Stimulated activated CD8-positive, alpha-beta memory T cell treated with anti-CD3 and anti-CD28 coated beads, Interleukin-4, amount 100 ng/mL, for 1 hour (primary cell): ENCODE measurements at places on chromosomes 4 and X.

- no peak for DNase-seq
Observed at GRCh38 chrX:2712428-2712827, 21.3 kb downstream of the CD99 start.

GRCh38 chr4:123936621-123937043 lies 540.0 kb downstream of the SPRY1 start:
- no peak for DNase-seq

DNA sequence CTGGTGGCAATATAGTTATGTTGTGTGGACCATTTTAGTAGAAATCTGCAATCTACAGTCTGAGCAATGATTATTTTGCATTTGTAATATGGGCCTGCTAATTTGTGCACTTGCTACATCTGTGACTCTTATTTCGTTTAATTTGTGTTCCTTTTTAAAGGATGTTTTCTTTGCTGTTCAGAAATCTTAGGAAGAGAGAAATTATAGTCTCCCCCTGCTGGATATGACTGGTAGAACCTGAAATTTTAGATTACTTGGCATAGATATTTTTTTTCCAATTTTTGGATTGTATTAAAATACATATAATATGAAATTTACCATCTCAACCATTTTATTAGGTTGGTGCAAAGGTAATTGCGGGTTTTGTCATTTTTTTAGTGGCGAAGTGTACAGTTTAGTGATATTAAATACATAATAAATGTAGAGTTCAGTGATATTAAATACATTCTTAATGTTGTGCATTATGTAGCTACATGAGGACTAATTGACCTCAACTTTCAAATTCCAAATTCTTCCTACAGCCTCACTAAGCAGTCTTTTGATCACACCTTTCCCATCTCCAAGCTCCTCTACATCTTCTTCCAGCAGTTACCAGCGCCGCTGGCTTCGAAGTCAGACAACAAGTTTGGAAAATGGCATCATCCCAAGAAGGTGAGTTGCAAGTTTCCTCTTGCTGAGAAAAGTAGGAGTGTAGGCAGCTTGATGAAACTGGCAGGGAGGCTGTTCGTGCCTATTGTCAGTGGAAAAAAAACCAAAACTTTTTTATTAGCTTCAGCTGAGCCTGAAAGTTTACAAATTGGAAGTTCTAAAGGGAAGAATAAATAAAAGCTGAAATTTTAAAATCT lies 82.2 kb downstream of the FNIP2 start:
- DNase-seq = no peak

DNA sequence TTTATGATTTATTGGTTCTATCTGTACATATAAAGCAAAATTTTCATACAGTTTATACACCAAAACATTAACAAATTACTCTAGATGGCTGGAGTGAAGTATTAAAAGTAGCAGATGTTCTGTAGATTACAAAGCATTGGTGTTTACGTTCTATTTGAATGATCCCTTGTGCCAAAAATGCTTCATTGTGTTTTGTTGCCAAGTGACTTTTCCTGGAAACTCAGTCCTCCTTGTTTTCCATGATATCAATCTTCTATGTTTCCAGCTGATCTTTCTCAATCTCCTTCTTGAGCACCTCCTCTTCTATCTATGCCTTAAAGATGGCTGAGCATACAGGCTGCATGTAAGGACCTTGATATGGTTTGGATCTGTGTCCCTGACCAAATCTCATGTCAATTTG lies 263.6 kb upstream of the CTSO start:
- DNase-seq = no peak
